ENCODE measurements at places on chromosomes 11 and 22.

DNA sequence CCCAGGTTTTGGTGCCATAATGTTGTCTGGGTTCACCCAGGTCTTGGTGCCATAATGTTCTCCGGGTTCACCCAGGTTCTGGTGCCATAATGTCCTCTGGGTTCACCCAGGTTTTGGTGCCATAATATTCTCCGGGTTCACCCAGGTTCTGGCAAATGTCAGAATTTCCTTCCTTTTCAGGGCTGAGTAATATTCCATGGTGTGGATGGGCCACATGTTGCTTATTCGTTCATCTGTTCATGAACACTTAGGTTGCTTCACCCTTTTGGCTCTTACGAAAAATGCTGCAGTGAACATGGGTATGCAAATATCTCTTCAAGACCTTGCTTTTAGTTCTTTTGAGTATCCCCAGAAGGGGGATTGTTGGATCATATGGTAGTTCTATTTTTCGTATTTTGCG lies 15.1 kb upstream of the GRAMD4 start:
- DNase-seq, result no peak

GRCh38 chr11:2767801-2768200 lies 68.0 kb upstream of the KCNQ1OT1 start:
- DNase-seq, result no peak

- no peak for DNase-seq
Measured at GRCh38 chr11:17148536-17148935, 59.2 kb downstream of the PIK3C2A start.

DNA sequence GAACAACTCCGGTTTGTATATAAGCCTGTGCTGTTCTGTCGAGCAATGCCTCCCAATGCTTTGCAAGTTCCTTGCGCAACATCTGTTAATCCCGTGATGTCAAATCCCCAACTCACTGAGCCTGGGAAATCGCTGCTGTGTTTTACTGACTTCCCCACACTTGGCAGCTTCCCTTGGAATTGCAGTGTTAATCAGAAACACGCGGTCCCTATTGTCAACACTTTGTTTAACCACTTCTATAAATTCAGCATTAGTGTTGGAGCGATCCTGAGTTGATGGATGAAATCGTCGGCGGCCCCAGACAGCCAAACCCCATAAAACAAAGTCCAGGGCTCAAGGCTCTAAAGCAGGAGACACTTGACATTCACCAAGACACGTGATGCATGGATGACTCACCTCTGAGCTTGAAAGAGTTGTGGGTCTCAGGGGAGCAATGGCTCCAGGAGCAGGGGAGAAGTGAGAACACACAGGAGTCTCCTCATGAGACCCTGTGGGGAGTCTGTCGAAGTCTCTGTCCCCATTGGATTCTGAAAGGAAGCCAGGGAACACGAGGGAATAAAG lies 555.3 kb downstream of the MIAT start:
- DNase-seq, result peak; percentile 82

- DNase-seq, result no peak
Measured at GRCh38 chr11:57310091-57310490, 14.7 kb downstream of the TNKS1BP1 start.

DNA sequence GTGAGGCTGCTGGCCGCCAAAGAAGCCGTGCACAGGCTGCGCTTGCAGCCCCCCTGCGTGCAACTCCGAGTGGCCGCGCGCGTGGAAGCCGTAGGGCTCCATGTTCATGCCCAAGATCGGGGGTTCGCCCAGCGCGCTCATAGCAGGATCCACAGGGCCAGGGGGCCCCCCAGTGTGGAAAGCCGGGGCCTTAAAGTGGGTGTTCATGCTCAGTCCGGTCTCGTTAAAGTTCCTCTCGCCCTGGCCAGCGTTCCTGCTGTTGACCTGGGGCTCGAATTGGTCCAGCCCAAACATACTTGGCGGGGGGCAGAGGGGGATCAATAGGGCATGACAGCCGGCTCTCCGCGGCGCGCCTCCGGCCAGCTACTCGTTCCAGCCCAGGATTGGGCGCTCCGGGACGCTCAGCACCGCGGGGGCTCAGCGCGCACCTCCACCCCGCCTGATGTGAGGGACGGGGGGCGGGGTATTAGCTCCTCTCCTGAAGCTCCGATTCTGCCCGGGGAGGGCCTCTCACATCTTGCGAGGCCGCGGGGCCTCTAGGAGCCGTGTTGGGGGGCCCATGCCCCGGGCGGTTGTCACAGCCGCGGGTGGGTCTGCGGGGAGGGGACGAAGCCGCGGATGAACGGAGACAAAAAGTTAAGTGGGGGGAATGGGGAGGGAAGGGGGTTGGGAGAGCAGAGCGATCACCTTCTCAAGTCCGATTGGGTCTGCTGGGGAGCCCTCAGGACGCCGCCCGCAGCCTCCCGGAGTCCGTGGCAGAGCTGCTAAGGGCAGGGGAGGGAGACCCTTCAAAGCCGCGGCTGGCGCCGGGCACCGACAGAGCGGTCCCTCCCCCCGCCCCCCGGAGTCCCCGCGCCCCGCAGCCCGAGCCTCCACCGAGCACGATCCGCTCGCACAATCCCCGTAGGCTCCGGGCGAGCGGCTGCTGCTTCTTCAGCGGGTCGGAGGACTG lies 1.0 kb downstream of the MN1 start:
- DNase-seq, result peak; percentile 34

- no peak for DNase-seq
Measured at GRCh38 chr11:112321501-112322172, 61.0 kb upstream of the PLET1 start.

Data from HAP-1 (cell line).